T-helper 17 cell (primary cell): ENCODE measurements at places on chromosomes 7 and 10.

DNA sequence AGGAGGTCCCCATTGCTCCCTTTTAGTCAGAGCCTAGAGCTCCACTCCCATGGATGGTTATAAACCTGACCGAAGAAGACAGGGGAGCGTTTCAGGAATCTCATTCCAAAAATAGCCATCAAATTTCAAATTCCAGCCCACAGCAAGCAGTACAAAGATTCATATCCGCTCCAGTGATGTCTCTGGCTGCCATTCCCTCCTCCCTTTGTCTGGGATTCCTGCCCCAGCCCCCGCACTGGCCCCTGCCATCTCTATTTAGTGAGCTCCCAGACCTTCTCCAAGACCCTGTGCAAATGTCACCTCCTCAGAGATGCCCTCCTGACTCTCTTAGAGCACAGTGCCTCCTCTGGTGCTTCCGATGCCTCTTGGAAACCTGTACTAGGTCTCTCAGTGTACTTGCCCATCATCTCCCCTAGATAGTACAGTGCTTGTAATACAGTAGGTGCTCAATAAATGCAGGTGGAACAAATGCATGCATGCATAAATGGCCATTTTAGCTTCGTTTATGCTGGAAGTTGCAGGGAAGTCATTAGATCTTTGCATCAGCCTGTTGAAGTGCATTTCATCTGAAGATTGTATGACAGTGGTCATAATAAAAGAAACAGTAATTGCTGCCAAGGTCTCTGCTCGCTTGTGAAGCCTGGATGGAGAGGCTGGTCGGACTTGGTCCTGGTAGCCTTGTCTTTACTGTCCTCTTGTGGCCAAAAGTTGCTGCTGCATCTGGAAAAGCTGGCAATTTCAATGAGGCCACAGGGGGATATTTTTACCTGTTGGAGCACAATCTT is 32.0 kb upstream of the HABP2 start:
- DNase-seq = no peak

DNA sequence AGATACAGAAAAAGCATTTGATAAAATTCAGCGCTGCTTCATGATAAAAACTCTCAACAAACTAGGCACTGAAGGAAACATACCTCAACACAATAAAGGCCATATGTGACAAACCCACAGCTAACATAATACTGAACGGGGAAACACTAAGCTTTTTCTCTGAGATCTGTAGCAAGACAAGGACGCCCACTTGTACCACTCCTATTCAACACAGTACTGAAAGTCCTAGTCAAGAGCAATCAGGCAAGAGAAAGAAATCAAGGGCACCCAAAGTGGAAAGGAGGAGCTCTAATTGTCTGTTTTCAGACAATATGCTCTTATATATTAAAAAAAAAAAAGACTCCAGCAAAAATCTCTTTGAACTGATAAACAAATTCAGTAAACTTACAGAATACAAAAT is 13.3 kb downstream of the DIP2C start:
- DNase-seq = no peak

DNA sequence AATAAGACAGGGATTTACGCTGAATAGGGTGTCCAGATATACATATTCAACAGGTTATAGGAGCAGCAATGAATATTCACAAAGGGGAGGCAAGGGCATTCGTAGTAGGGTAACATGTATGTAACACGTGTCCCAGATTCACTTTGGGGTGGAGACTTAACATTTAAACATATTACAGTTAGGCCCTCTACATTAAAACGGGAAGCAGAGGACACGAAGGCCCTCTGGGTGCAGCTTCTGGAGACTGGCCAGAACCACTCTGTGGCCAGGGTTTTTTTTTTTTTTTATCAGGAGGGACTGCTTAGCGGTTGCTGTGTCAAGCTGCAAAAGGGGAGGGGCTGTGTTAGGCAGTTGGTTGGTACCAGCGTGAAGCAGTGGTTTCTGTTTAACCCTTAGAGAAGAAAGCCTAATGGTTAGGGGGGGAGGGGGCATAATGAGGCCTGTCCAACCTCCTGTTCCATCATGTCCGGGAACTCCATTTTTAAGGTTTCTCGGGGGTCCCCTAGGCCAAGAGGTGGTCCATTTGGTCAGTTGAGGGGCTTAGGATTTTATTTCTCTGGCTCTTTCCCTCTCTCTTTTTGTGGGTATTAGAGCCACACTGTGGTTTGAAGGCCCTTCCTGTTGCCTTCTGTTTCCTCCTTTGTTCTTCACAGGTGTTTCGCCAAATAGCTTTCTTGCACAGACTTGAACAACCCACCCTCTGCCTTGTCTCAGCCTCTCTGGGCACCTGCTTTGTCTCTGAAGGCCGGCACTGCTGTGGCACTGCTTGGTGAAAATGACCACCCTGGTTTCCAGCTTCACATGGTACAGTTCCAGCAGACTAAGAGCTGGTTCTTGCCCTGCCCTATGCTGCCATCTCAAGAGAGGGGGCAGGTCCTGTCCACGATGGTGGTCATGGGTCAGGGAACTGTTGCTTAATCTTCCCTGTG is 26.4 kb downstream of the PRF1 start:
- DNase-seq = no peak

DNA sequence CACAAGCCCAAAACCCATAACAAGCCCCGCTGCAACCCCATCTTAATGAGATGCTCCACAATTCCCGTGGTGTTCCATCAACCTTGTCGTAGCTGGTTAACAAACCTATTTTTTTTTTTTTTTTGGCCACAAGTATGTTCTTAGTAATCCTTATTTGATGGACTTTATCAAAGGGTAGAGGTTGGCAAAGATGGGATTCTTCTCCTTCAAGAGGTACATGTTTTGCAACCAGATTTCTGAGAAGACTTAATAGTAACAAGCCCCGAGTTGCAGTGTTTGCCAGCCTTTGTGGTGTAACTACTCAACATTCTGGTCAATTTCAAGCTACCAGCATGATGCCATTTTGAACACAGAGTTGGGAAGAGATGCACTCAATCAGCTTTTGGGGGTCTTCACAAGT is 181.7 kb downstream of the NRP1 start:
- no peak for DNase-seq

- no peak for DNase-seq
Observed at GRCh38 chr10:102578782-102579181, 65.5 kb upstream of the TRIM8 start.

- DNase-seq = no peak
Observed at GRCh38 chr10:35722636-35723035, 80.5 kb upstream of the FZD8 start.

DNA sequence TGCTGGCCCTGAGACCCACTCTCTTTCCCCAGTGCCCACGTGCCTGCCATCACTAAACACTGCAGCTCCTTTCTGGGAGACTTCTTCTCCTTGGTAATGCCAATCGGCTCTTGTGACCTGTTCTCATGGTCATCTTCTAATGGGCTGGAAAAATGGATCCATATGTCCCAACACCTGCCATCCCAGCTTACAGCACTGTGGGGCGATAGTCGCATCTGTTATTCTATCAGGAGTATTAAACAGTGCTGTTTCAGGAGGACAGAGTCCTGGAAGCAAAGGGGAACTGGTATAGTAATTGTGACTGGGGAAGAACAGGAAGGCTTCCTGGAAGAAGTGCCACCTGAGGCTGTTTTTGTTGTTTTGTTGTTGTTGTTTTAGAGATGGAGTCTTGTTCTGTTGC is 411.2 kb downstream of the GLRX3 start:
- DNase-seq = no peak

DNA sequence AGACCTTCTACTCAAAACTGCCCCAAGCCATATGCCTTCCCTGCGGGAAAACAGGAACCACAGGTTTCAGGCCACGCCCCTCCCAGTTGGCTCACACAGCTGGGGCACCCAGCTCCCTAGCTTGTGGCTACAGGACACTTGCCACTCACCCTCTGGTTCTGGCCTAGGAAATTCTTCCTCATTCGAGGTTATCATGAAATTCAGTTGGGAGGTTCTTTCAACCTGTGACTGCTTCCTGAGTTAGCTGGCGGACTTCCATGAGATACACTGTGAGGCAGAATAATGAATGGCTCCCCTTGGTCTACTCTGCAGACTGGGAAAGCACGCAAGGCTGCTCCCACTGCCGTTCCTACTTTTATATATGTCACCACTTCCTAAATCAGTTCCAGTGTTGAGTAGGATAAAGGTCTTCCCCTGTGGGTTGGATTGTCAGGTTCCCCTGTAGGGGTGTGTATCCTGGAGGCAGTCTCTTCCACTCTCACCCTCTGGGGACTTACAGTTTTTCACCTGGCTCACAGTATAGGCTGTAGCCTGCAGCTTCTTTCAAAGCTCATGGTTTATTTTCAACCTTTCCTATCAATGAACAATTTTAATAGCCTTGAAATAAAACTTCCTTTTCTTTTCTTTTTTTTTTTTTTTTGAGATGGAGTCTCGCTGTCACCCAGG is 37.0 kb downstream of the GPR22 start:
- no peak for DNase-seq
